ENCODE measurements at places on chromosomes 1 and 21.

- no peak for DNase-seq
Observed at GRCh38 chr1:153312570-153313186, at the start of gene PGLYRP3. TSS of gene PGLYRP3 (minus strand) at chr1:153312952. CDS start at chr1:153310665, 2,287 bp downstream.

- DNase-seq = no peak
Observed at GRCh38 chr1:57479471-57479870, 55.6 kb upstream of the DAB1 start.

DNA sequence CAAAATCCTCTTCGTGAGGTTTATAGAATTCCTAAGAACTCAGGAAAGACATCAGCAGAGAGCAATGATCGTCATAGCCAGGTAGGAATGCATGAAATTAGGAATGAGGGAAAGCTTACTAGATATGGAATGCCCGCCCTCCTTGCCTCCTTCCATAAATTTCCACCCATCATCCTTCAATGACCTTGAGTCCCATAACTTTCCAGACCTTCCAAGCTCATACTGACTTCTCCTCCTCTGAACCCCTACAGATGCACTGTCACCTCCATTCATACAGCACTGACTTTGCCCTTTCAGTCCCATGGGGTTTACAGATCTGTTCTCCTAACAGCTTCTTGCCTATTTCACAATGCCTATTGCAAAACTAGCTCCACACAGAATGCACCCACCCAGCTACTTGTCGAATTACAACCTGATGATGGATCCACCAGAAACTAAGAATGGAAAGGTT is 23.8 kb upstream of the PPP1R15B start:
- DNase-seq = peak; percentile 43

DNA sequence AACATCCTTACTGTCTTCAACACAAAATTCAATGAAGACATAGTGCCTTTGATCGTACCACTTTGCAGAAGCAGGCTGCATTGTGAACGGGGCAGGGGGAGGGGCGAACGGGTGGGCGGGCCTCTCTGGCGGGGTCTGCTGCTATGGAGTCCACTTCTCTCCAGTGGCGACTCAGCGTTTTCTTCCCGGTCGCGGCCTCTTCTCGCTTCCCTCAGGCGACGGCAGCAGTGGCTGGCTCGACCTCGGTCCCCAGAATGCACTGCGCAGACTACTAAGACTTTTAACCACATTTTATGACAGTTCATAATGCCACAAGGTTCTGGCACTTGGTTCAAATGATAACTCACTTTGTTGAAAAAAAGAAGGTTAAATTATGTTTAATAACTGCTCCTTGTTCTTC is 21.2 kb downstream of the GBP2 start:
- no peak for DNase-seq

DNA sequence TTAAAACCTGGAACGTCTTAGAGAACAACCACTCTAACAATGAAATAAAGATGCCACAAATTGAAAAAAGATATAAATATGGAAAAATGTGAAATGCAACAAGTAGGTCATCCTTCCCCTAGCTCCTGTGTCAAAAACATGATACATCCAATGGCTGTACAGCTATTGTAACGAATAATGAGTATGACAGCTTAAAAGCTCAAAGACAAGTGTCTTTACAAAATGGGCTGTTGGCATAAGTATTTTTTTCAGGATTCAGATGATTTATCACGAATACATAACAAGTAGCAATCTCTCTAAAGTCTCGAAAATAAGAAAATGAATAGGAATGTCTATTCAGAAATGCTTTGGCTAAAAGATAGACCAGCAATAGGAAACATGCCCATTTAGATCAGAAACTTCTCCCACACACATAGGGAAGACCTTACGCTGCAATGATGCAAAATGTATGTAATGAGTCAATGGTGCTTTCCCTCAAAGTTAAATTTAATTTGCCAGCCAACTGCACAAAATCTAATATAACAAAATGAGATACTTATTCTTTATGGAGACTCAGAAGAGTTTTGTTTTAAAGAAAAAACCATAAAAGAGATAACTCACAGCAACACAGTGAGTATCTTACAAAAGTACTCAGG is 8.3 kb downstream of the TGFBR3 start:
- no peak for DNase-seq

DNA sequence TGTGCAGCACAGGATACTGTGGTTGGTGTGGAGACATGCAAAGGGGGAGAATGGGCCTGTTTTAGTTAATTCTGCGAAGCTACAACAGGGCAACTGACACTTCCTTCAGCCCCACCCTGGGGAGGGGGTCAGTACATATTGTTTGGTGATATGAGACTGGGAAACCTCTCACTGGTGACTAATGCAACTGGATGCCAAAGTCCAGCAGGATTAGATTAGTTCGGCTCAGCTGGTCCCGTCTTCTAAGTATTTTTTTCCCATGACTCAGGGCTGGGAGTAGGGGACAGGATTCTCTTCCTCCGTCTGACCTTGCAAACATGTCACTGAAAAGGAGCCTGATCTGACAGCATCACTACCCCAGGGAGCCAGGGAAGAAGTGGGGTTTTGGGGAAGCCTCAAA is 43.0 kb downstream of the PLXNA2 start:
- no peak for DNase-seq

- peak; percentile 3 for DNase-seq
Observed at GRCh38 chr1:222171005-222171404, 376.9 kb downstream of the HHIPL2 start.

- no peak for DNase-seq
Observed at GRCh38 chr1:111639602-111640198, 20.1 kb downstream of the RAP1A start.

DNA sequence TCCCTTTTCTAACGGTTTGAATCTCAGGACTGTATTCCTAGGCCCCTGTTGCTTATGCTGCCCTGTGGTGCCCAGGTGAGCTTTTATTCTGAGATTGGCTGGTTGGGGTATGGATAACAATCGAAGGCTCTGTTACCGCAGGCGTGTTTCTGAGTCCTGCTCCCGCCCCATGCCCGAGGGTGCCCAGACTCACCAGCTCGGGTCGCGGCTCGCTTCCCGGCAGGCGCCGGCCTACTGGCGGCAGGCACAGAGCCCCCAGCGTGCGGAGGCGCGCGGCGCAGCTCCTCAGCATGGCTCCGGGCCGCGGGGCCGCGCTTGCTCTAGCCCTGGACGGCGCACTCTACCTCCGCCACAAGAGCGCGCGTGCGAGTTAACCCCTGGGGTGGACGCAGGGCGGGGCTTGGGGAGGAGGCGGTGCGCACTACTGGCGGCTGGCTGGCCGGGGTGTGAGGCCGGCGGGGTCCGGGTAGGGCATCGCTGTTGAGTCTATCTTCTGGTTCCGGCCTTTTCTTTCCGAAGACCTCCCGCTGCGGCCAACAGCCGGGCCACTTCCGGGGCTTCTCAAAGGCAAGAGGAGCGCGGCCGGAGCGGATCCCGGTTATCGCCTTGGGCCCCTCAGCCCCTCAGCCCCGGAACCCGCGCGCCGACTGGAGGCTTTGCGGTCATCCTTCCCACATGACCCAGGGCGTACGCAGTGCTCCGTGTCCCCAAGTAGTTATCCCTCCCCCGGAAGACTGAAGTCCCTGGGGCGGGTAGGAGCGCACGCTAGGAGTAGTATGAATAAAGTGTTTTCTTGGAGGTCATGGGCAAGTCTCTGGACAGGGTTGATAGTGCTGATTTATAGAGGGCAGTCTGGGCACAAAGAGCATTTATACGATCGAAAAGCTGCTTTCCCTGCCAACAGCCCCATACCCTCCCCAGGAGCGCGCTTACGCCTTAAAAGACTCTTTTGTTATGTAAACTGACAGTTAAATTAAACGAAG is at the start of gene THEM4:
Gene THEM4 (minus strand): TSS at position 345 of the 983 bp plus-strand sequence. CDS start 53 bp downstream, at position 292.
- DNase-seq = peak; percentile 92

DNA sequence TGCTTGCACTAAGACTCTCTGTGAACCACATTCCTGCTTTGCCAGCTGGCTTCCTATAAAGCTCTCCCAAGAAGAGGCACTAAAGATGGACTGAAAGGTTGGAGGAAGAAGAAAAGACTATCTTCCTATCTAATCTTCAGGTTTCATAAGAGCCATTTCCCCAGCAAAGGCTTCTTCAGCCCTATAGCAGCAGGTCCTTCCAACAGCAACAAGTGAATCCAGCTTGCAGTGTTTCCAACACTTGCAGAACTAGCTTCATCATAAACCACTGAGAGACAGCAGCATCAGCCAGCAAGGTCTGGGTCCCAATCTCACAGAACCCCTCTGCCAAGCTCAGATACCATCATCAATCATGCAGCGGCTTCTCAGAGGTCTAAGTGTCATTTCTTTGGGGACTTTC is 28.1 kb downstream of the FOXJ3 start:
- DNase-seq = no peak

DNA sequence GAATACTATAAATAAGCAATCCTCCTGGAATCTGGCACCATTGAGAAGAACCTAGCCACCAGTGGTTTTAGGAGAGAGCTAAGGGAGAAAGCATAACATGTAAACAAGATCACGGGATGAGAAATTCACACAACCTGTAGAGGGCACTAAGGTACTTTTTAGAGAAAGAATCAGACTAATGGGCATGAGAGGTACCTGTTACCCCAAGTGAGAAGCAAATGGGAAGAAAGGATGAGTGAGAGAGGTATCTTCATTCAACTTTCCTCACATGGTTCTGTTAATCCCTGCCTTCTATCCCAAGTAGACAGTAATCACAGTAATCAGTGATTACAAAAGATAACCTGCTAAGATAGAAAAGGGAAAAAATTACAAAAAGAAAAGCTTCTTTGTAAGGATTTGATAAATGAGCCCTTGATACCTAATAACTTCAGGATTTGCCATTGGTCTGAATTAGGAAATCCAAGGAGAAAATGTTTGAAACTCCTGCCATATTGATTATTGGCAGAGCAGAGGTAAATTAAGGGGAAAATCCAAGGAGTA is 251.1 kb upstream of the ADGRL2 start:
- DNase-seq = no peak

DNA sequence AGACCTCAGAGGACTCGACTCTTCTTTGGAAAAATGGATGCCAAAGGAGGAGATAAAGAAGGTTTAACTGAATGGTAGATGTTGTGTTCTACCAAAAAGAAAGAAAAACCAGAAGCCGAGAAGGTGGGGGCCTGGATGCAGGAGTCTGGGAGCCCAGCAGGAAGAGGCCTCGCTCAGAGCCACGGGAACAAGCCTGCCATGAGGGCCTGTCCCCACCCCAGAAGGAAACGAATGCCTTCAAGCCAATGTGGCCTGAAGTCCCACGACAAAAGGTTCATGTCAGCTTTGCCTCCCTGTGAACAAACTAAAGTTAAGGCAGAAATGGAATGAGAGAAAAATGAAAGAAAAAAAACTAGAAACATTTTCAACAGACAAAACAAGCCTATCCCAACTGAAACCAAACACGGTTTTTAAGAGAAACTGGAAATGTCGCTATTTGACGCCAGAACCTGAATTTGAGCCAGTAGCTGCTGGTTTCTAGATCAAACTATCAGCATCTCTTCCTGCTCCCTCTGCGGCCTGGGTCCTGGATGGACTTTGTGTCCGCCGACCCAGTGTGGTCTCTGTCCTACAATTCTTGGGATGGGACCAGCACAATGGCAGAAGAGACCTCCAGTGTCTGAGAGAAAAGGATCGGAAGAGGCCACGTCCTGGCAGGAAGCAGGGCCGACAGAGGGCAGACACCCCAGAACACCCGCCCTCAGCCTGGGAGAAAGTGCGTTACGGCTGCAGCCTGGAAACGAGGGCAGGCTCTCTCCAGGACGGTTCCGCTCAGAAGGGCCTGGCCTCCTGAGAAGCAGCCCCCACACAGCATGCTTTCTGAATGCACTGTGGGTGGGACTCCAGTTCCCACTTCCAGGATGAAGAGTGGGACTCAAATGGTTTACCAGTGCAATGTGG is 35.2 kb downstream of the SLC45A1 start:
- DNase-seq = no peak

- no peak for DNase-seq
Observed at GRCh38 chr1:213984387-213985208, 3.2 kb upstream of the PROX1 start.

GRCh38 chr1:44700573-44700972 is 26.1 kb downstream of the ARMH1 start:
- DNase-seq = no peak
